ENCODE measurements at places on chromosomes 6 and 20. TPM values are rescaled to one million over a fixed set of nuclear protein-coding genes. Genes with fewer than 3 reads are reported as not detected.

GRCh38 chr20:62980380-62980960 lies 26.3 kb downstream of the BHLHE23 start:
- DNase-seq = no peak

DNA sequence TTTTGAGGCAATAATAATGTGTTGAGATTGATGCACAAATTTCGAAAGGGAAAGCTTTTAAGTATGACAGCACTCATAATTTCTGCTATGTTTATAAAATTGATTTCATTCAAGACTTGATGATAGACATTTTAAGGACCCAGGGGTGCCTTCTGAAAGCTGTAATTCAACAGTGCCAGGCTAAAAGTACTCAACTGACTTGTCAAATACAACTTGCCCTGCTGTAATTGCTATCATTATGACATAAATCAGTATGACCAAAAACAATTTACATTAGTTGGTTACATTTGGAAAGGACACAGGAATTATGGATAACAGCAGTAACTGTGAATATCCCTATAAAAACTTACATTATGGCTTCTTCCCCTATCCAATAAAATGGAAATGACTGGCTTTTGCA lies 178.9 kb downstream of the MMUT start:
- no peak for DNase-seq

- DNase-seq = no peak
Observed at GRCh38 chr6:22556266-22556665, 13.1 kb upstream of the HDGFL1 start.

DNA sequence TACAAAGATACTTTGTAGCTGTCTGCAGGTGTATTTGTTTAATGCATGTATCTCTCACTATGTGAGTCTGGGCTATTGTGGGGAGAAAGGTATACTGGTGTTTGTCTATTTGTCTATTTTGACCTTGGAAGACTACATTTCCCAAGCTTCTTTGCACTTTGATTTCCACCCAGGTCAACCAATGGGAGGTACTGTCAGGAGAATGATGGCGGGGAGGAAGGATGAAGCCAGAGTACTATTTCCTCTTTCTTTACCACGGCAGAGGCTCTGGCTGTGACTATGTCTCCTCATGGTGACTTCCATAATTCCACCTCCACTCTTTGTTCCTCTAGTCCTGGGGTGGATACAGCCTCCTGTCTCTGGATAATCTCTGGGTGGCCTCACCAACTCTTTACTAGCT lies 23.1 kb downstream of the LBP start:
- DNase-seq = no peak

DNA sequence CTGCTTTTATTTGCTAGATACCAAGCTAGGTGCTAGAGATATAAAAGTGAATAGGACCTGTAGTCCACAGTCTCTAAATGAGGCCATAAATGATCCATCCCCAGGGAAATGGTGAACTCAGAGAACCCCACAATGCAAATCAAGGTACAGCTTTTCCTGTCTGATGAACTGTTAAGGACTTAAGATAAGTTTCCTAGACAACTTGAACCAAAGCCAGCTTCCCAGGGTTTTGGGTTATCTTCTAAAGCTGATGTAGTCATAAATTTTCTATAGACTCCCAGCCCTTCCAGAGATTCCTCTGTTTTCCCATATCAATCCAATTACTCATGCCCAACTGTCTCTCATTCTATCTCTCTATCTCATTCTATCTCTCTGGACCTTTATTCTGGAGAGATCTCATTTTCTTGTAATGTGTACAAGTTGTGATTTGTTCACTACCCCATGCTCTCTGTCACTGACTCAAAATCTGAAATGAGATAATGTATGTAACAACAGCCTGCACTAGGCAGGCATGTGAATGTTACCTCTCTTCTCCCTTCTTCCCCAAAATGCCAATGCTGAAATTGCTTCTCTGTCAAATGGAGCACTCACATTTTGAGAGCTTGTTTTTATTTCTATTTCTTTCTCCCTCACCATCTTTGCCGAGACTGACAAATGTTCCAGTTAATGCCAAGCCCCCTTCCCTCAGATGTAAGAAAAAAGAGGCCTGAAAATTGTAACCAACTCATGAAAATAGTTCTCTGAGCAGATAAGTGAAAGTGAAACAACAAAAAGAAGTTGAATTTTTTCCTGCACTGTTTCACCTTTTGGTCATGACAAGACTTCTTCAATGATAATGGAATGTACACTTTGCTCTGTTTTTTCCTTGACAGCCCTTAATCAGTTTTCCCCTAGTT lies 279.9 kb downstream of the SLC35F1 start:
- no peak for DNase-seq

Gene KCNK15
- 2.7 TPM for total RNA-seq

Gene SULF2
- 63.8 TPM for total RNA-seq

Data from upper lobe of left lung (tissue), 6 donors.